Effector memory CD4-positive, alpha-beta T cell (primary cell): ENCODE measurements at places on chromosomes 2 and 18.

GRCh38 chr2:25831746-25832449, 46.4 kb downstream of the ASXL2 start:
- no peak for DNase-seq

DNA sequence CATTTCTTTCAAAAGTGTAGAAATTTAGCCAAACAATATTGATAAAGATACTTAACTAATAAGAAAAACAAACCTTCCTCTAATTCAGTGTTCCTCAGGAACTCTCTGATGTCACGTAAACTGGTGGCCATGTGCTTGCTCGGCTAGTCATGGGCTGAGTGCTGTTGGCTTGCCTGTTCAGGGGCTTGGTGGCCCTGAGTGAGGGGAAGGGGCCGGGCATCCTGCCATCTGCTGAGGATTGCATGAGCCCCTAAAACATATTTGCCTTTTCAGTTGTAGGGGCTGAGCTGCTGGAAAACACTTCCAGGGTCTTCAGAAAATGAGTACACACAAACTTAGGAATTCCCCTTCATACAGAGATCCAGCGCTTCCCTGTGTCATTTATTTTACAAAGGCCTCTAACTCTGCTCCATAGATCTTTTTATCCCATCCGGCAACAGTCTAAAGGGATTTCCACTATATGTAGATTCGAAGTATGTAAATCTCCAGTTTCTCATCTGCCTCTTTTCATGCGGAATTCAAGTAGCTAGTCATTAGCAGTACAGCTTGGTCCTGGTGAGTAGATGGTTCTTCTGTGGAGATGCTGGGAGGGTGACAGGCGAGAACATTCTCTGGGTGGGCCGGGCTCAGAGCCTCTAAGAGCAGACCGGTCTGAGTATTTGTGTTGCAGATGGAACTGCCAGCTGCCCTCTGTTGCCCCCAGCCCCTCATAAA, 20.1 kb upstream of the NFATC1 start:
- DNase-seq: no peak

DNA sequence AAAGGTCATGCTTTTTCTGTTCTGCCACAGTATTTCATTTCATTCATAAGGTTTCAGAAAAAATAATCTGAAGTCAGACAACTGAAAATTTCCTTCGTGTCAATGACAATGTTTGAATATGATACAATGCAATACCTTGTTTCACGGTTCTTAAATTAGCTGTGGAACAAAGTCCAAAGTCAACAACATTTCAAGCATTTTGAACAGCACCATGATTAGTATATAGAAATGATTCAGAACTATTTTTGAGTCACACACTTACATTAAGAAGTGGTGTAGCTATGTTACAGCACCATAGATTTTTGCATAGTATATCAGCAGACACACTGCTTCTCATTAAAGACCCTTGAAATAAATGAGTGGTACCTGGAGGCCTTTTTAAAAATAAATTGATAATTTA, 178.3 kb upstream of the DSEL start:
- no peak for DNase-seq

- DNase-seq: no peak
Observed at GRCh38 chr2:33250417-33251029, 225.9 kb upstream of the RASGRP3 start.

DNA sequence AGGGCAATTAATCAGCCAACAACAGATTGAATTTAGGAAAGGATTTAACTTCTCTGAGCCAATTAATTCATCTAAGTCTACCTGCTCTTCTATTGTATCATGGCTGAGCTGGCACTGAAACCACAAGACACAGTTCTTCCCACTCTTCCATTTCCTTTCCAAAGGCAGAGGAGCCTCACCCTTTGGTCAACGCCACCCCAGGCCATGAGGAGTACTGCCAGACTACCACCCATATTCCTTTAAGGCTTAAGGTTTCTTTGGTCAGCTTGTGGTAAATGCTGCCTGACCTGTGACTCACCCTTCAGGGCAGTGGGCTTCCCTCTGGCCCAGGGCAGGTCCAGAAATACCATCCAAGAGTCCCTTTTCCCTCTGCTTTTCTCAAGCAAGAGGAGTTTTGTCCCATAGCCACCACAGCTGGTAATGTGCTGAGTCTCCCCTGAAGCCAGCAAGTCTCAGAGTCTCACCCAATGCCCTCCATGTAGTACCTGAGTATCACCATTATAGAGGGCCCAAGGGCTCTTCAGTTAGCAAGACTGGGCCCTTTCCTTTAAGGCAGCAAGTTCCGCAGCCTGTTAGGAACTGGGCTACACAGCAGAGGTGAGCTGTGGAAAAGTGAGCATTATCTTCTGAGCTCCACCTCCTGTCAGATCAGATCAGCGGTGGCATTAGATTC, 900.5 kb upstream of the CRIM1 start:
- DNase-seq: no peak

- no peak for DNase-seq
Observed at GRCh38 chr2:71720596-71721361, 267.4 kb downstream of the DYSF start.

GRCh38 chr2:221518935-221519625, 53.0 kb downstream of the EPHA4 start:
- no peak for DNase-seq

GRCh38 chr2:172859581-172860335, 124.1 kb downstream of the RAPGEF4 start:
- no peak for DNase-seq

DNA sequence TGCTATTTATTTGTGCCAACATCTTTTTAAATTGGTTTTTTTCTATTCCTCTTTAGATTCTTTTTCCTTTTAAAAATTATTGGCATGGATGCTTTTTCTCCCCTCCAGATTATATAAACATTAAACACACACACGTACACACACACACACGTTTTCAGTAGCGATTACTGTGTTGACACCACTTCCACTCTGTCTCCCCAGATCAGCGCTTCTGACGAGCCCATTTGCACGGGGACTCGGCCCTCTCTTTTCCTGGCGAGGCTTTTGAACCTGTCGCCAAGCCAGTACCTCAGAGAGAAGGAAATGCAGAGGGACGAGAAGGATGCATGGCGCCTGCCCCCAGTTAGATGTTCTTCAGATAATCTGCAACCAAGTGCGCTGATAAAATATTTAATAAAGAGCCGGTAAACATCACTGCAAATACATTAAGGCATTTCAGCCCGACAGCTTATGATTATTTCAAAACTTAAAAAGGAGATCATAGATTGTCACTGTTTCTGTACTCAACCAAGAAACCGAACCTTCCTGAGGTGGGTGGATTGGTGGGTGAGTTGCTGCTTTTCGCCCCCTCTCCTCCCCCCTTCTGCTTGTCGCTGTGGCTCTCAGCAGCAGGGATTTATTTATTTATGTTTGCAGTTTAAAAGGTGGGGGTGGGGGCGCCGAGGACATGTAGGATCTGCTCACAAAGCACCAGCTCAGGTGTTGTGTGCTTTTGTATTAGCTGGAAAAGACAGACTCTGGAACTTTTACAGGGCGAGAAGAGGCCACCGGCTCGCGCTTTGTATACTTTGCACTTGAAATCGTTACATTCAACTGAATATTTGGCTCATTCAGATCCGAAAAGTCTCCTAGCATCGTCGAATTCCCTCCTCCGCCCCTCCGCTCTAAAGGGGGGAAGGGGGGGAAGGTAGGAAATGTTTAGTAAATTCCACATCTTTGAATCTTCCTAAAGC, 787 bp upstream of the TBR1 start:
- no peak for DNase-seq

GRCh38 chr18:60027397-60027796, 127.6 kb downstream of the PMAIP1 start:
- DNase-seq: no peak

GRCh38 chr2:23350792-23351355, 34.1 kb upstream of the KLHL29 start:
- no peak for DNase-seq

DNA sequence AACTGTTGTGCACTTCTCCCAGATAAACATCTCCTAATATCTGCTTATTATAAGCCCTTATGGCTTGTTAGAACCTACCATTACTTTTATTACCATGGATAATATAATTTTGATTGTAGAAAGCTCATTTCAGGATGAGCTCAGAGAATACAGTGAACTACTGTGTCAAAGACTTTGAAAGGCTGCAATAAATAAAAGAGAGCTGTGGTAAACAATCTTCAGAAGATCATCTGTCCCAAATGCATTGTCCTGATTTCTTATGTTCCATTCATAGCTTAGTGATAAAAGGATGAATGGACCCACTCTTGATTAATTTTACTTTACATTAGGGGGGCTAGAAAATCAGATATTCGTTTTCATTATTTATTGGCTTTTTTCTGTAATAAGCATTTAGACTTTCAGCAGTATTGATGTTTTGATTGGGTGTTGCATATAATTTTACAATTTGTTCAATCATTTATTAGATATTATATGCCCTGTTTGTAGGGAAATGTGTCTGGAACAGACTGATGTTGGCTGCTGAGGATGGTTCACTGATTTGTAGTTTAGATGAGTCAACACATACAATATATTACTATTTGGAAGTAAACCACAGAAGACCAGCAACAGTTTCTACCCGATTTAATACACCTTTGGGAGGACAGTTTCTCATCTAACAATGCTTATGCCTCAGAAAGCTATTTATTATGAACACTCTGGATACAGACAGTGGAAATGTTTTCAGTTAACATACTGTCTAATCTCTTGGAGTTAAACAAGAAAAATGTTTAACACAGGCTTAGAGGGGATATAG, 147.2 kb downstream of the TMEFF2 start:
- DNase-seq: no peak

GRCh38 chr2:231696004-231696367, 12.3 kb upstream of the PTMA start:
- no peak for DNase-seq

GRCh38 chr2:131168538-131168937, 40.8 kb upstream of the POTEE start:
- DNase-seq: no peak

DNA sequence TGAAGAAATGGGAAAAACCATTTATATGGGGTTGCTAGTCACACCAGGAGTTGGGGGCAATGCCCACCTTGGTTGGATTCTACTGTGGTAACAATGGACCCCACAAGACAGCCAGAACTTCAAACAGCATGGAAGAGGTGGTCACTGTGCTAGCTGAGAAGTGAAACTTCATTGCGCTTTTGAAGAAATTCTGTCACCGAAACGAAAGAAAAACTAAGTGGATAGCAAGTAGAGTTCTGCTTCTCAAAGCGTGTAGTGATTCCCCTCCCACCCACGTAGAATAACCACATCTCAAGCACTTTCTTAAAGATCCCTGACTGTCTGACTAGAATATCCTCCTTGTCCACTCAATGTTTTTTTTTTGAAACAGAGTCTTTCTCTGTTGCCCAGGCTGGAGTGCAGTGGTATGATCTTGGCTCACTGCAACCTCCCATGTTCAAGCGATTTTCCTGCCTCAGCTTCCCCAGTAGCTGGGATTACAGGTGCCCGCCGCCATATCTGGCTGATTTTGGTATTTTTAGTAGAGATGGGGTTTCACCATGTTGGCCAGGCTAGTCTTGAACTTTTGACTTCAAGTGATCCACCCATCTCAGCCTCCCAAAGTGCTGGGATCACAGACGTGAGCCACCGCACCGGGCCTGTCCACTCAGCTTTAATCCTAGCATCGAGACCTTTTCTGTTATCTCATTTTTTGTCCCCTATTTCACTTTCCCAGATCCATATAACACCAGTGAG, 30.1 kb upstream of the CCL20 start:
- no peak for DNase-seq

DNA sequence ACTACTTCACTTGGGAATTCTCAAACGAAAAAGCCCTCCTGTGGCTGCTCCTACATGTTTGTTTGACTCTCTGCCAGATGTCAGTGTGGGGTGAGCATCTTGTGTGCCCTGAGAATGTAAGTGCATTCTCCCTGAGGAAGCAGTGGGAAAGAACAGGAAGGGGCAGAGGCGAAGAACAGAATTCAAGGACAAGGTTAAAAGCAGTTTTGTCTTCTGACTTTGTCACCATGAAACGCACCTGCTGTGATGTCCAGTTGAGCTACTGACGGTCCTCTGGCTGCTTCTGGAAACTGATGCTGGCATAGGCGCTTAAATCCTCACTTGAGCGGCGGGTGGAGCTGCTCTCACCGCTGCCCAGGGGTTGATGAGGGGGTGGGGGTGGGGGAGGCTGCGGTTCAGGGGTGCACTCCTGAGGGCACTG, 4.9 kb downstream of the IRS1 start:
- no peak for DNase-seq

- DNase-seq: no peak
Observed at GRCh38 chr2:235011607-235011928, 59.8 kb downstream of the SH3BP4 start.

DNA sequence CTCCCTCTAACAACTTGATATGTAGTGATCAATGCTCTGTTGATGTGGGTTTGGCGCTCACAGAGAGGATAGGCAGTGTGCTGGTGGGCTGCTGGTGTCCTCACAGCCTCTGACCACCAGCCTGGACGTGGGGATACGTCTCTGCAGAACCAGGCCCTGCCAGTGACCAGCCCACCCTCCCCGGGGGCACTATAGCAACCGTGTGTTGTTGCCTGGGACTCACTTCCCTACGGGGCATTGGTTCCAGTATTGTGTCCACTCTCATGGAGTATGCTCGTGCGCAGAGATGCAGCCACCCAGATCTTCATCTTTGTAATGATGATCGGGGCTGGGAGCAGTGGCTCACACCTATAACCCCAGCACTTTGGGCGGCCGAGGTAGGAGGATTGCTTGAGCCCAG, 180.1 kb downstream of the LDLRAD4 start:
- no peak for DNase-seq

DNA sequence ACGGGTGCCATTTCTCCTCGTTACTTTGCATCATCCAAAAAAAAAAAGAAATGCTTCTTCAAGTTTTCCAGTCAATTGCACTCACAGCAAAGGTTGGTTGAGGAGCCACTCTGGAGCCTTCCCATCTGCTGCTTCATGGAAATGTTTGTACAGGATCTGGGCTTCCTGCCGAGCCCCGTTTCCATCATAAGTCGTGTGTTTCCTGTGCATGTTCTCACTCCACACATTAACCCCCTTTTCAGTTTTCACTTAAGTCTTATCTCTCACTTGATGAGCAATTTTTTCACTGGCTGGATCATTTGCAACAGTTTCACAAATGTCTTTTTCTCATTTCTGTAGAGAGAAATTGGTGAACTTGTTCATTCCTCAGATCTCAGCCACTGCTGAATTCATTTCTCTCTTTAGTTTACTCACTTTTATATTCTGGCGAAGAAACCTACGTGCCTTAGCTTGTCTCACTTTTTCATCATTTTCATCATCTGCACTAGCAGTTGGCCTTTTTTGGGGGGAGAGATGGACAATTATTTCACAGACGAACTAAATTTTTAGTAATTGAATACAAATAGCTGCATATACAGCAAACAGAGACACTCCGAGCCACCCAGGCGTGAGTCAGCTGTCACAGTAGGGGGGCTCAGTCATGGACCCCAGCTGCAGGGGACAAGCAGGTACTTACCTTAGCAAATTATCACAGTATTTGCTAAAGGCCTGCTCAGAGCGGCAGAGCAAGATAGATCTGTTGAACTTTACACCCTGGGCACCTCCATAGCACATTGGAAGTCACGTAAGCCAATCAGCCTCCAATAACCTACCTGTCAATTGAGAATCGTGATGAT, 750.8 kb upstream of the ID2 start:
- no peak for DNase-seq
